Caco-2 (cell line): ENCODE measurements at places on chromosomes 2 and 18. TPM values are rescaled to one million over a fixed set of nuclear protein-coding genes. Genes with fewer than 3 reads are reported as not detected.

GRCh38 chr2:236551471-236552211, 18.0 kb upstream of the ACKR3 start:
- DNase-seq = no peak

DNA sequence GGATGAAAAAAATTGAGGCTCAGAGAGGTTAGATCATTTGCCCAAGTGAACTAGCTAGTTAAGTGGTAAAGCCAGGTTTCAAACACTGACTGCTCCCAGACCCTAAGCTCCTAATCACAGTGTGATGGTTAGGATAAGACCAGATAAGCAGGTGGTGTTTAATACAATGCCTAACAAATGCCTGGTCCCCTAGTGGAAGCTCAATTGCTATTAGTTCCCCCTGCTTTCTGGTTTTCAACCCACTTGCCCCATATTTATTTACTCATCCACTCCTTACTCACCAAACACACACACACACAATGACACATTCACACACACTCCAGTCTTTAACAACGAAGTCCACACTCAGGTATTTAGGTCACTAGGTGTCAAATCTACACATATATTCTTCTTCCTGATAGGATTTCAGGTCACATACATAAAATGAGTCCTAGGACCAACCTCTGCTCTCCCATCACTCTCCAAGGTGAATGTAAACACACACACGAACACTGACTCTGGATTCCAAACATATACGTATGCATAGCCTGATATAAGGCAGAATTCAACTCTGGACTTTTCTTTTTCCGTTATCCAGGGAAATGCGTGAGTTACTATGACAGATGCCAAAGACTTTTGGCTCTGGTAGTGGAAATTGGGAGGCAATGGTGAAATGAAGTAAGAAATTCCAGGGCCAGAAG, 73.6 kb upstream of the TSPYL6 start:
- no peak for DNase-seq

DNA sequence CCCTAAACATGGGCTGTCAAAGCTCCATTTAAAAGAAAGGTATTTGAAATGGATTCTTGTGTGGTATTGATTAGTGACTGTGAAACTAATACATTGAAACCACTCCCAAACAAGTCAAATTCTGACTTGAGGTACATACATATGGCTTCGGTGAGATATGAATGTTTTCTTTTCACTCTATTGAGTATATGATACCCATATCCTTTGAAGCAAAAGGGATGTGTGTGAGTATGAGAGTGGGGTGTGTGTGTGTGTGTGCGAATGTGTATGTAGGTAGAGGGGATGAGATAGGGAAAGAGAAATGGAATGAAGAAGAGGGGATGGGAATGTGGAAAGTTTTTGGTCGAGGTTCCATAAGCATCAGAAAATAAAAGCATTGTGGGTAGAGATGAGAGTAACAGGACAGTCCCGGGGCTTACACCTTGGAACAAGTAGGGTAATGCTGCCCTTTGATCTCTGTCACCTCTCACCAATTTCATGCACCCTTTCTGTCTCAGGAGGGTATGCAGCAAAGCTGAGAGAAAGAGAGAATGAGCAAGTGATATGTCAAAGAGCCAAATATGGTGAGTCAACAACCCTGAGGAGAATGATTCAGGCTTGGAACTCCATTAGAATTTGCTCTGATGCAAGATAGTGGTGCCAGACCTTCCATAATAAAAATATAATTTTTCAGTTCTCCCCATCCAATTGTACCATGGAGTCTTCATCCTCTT, 64.0 kb upstream of the ZEB2 start:
- no peak for DNase-seq

DNA sequence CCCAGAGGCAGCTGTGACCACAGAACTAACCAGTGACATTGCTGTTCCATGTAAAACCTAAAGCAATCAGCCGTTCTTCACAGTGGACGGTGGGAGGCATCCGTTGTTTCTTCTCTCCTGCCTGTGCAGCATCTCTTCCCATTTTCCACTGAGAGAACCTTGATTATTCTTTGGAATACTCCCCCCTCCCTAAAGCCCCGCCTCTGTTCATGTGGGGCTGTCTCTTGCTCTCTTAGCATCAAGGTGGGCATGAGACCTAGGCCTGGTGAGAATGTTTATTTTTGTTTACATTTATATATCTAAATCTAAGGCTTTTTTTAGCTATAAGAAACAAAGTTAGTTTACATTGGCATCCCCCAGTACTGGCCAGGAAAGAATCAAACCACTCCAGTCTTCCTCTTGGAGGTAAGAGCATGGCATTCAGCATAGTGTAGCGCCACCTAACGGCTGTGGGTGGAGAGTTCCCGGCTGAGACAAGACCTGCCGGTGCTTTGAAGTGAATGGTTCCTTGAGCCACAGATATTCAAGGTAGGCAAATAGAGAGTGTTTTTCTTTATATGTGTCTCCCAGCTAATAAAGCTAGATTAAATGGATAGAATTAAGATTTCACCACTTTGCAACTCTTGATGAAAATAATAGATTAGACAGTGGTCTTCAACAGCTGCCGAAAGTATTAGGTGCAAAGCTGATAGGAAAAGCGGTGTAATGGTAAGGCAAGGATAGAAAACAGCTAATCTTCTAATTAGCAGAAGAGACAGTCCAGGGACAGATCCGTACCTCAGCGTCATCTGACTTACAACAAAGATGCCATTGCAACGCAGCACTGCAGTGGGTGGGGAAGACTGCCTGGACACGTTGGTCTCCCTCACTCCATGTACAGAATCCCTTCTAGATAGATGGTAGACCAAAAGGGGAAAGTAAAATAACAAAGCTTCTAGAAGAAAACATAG, 219.6 kb upstream of the RAB12 start:
- peak; percentile 77 for DNase-seq

DNA sequence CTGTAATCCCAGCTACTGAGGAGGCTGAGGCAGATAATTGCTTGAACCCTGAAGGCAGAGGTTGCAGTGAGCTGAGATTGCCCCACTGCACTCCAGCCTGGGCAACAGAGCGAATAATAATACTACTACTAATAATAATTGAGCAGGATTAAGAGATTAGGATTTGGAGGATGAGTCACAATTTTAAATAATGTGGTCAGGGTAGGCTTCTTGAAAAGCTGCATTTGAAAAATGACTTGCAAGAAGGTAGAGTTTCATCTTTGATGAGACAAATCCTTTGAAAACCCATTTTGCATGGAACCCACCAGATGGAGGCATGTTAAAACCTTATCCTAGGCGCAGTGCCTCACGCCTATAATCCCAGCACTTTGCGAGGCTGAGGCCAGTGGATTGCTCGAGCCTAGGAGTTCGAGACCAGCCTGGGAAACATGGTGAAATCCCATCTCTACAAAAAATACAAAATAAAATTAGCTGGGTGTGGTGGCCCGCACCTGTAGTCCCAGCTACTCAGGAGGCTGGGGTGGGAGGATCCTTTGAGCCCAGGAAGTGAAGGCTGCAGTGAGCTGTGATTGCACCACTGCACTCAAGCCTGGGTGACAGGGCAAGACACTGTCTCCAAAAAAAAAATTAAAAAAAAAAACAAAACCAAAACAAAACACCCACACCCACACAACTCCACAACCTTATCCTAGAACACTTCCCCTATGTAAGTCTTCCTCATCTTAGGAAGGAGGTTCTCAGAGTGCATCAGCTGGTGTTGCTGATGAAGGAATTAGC, 3.3 kb upstream of the ATP8B1 start:
- DNase-seq = no peak

GRCh38 chr2:218396688-218397462, 2.8 kb upstream of the CTDSP1 start:
- DNase-seq = peak; percentile 64

DNA sequence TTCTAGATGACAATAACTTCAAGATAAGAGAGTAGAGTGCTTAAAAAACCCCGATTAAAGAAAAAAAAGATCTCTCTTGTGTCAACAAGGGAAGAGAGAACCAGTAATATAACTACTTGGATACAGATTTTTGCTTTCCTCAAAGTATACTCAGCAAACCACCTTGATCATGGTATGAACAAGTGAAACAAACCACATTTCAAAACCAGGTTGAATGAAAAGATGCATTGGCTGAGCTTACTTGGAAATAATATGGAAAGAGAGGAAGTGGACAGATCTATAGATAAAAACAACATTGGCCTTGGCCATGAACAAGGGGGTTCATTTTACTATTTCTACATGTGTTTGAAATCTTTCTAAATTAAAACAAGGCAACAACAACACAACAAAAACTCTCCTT, 50.1 kb downstream of the ATP8B1 start:
- DNase-seq = no peak

DNA sequence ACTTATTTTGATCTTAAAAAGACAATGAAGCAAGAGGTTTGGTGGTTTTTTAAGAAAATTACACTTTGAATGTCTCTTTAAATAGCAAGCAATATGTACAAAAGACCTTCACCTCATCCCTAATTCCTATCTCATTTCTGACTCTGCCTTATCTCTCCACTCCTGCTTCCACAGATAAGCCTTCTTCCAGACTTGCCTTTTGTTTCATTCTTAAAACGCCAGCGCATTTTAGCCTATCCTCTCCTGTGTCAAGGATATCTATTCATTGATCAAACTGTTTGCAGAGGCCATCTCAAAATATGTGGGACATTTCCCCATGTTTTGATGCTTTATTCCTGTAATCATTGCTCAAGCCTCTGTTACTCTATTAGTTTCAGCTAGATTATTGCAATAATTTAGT, 562.5 kb downstream of the PARD3B start:
- no peak for DNase-seq

- DNase-seq = no peak
Observed at GRCh38 chr18:61127714-61128467, 205.3 kb upstream of the CDH20 start.

DNA sequence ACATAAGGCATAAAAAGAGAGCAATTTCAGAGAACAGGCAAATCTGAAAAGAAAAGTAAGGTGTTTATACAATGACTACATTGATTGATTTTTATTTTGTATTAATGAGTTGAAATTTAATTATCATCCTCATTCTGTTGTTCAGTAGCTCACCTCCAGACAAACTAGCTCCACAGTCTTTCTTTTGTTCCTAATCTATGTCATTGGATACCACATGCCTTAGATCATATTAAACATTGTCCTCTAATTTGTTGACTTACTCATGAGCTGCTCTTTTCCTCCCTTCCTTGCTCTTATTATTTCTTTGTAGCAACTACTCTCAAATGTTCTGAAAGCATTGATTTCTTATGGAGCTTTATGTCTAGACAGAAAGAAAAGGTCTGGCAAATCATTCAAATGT, 185.5 kb upstream of the ZSWIM2 start:
- no peak for DNase-seq

GRCh38 chr2:150989969-150990368, 271.7 kb downstream of the RBM43 start:
- DNase-seq = no peak

GRCh38 chr2:239154971-239155805, 245.6 kb downstream of the HDAC4 start:
- no peak for DNase-seq

DNA sequence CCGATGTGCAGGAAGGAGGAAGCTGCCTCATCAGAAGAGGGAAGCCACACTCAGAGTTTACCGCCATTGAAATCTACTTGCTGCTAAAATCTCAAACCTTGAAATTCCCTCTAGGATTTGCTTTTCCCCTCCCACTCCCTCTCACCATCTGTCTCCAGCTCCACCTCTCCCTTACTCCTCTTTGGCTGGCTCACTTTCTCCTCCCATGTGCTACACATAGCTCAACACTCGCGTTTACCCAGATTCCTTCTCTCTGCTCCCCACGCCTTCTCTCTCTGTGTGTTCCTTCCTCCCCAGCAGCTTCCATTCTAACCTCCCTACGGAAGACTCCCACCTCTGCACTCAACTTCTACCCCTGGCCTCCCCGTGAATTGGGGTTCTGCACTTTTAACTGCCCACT, 143.1 kb downstream of the DNER start:
- DNase-seq = no peak

- DNase-seq = peak; percentile 73
Observed at GRCh38 chr2:95728878-95729596, 137.2 kb downstream of the TRIM43 start.

- DNase-seq = no peak
Observed at GRCh38 chr2:73177645-73178255, 24.6 kb upstream of the NOTO start.

DNA sequence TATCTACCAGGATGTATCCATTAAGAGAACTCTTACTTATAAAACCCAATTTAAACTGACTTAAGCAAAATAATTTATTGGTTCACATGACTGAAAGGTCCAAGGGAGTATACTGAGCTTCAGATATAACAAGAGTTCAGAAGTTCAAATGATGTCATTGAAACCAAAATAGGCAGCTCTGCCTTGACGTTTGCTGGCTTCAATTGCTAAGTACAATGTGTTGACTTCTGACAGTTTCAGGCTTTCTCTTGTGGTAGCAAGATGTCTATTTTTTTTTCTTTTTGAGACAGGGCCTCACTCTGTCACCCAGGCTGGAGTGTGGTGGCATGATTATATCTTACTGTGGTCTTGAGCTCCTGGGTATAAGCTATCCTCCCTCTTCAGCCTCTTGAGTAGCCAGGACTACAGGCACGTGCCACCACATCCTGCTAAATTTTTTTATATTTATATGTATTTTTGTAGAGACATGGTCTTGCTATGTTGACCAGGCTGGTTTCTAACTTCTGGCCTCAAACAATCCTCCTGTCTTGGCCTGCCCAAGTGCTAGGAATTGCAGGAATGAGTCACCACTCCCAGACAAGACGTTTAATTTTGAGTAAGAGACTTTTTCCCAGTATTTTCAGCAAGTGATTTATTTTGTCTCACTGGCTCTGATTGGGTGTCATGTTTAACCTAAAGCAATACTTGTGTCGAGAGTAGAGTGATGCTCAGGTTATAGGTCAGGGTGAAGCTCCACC, 184.8 kb downstream of the NR4A2 start:
- no peak for DNase-seq

- no peak for DNase-seq
Observed at GRCh38 chr2:59223742-59224141, 982.6 kb upstream of the FANCL start.

DNA sequence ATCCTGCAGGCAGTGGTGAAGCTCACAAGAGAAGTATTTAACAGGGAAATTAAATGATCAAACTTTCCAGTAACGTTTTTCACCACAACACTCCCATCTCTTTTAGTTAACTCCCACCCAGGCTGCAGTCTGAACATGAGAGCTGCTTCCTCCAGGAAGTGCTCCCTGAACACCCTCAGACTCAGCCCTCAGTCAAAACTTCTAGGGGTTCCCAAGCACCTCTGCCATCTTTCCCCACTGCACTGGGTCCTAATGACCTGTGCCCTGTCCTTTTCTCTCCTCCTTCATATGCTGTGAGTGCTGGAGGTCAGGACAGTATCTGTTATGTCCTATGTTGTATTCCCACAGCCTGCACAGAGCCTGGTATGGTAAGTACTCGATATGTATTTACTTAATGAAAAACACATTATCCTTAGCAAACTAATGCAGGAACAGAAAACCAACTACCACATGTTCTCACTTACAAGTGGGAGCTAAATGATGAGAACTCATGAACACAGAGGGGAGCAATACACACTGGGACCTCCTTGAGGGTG, 49.2 kb upstream of the ASPRV1 start:
- no peak for DNase-seq

The VWA3B gene
- total RNA-seq = not detected in 2 replicates

The CKAP2L gene
- total RNA-seq = 20.7 and 23.6 TPM in 2 replicates

The MYO3B gene
- 0.09 and 0.21 TPM in 2 replicates for total RNA-seq

The GKN2 gene
- total RNA-seq = not detected in 2 replicates

The DNAH6 gene
- 0.32 and 0.70 TPM in 2 replicates for total RNA-seq

The MATN3 gene
- total RNA-seq = 16.2 and 18.1 TPM in 2 replicates

The TP53I3 gene
- total RNA-seq = 24.8 and 28.1 TPM in 2 replicates

The OTOS gene
- total RNA-seq = not detected in 2 replicates

The SERPINB3 gene
- not detected in 2 replicates for total RNA-seq
